CD4-positive, alpha-beta T cell treated with Interferon alpha-2 for 1 hour (primary cell): ENCODE measurements at places on chromosomes 7 and 10.

DNA sequence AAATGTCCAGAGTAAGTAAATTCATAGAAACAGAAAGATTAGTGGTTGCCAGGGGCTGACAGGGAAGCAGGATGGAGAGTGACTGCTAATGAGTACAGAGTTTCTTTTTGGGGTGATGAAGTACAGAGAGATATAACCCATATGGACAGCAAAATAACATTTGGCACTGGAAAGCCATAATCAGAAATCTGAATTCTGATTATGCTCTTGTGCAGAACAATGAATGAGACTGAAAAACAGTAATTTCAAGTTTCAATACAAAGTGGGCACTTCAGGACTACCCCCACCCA is 4.5 kb downstream of the RHEB start:
- DNase-seq = no peak

DNA sequence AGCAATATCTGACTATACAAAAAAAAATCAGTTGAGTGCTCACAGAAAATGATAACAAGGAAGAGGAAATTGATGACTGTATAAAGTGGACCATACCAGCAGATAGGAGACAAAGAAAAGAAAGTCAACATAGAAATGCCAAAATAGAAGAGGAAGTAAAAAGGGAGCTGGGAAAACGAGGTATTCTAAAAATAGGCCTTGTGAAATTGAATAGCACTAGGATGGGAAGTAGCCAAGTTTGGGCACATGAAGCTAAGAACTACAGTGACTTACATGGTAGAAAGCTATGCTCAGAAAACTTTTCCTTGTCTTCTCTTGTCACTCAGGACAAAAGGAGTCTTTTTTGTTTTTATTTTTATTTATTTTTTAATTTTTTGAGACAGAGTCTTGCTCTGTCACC is 76.2 kb upstream of the APBB1IP start:
- DNase-seq = no peak

- no peak for DNase-seq
Observed at GRCh38 chr7:36416251-36416650, 26.6 kb downstream of the ANLN start.

GRCh38 chr7:15783987-15784693 is 97.7 kb upstream of the MEOX2 start:
- no peak for DNase-seq

DNA sequence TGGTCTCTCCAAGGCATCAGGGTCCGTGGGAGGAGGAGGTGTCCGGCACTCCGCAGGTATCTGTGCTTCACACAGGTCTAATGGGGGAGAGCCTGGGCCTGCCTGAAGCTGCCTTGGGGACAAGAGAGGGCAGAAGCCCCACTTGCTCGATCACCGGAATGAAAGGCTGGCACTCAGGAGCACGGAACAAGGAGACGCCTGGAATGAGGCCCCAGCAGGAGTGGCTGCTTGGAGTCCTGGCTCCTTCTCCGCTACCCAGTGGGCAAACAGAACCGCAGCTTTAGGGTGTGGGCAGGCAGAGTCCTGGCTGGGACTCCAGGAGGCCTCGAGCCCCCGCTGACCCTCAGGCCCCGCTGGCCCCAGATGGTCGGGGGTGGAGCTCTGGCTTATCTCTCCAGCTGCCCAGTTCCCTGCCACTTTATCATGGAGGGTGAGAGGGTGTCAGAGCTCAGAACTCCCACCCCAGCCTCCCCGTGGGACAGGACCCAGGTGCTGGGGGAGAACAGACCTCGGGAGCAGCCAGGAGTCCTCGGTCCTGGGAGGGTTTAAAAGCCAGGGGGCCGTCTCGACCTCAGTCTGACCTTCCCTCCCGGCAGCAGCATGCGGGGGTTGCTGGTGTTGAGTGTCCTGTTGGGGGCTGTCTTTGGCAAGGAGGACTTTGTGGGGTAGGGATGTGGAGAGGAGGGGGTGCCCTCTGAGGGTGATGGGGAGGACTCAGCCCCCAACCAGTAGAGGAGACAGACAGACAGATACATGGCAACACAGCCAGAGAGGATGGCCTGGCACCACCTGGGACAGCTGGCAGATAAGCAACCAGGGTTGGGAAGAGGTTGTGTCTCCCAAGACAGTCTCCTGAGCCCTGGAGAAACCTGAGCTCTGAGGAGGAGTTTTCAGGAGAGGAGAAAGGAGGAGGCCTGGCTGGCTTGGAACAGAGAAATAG is at the start of gene CPA1:
TSS of gene CPA1 (plus strand) at position 574 of the 940 bp plus-strand sequence. CDS start at position 601, 27 bp downstream.
- DNase-seq = no peak

DNA sequence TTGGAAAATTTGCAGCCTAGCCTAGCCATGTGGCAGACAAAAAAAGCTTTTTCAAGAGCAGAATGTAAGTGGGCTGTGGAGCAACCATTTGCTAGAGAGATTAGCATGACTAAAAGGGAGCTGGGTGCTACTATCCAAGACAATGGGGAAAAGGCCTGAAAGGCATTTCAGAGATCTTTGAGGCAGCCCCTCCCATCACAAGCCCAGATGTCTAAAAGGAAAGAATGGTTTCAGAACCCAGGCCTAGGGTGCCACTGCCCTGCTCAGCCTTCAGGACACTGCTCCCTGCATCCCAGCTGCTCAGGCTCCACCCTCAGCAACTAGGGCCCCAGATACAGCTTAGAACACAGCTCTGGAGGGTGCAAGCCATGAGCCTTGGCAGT is 24.7 kb downstream of the PNLIPRP3 start:
- DNase-seq = no peak

- DNase-seq = no peak
Observed at GRCh38 chr10:10589540-10590303, 427.9 kb upstream of the CELF2 start.

- no peak for DNase-seq
Observed at GRCh38 chr7:33698692-33699128, 206.6 kb upstream of the BMPER start.

- no peak for DNase-seq
Observed at GRCh38 chr10:65555192-65555591, 1370.6 kb upstream of the LRRTM3 start.

- DNase-seq = peak; percentile 15
Observed at GRCh38 chr10:87734987-87735827, 75.5 kb downstream of the PAPSS2 start.

GRCh38 chr10:120931423-120931822 is 80.3 kb downstream of the WDR11 start:
- no peak for DNase-seq

GRCh38 chr10:10725196-10725595 is 292.5 kb upstream of the CELF2 start:
- no peak for DNase-seq

DNA sequence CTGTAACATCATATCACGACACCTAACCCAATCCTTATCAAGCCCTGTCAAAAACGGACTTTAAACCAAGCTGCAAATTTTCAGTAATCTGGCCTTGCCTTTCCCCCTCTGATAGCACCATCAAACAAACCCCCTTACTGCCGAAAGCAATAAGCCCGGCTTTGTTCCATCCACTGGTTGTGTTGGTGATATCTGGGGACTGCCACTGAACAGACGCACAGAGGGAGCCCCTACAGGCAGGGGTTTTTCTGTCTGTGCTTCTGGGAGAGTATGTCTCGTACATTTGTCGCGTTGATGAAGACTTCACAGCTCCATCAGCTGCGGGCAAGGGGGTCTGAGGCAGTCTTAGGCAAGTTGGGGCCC is 550 bp upstream of the PLAU start:
- DNase-seq = no peak

- DNase-seq = no peak
Observed at GRCh38 chr10:51162002-51162401, 87.7 kb downstream of the PRKG1 start.

- no peak for DNase-seq
Observed at GRCh38 chr10:119441151-119441821, 101.2 kb downstream of the RGS10 start.

GRCh38 chr10:77163670-77164348 is 473.8 kb downstream of the KCNMA1 start:
- no peak for DNase-seq

- DNase-seq = no peak
Observed at GRCh38 chr7:80330434-80330833, 181.4 kb downstream of the GNAT3 start.

GRCh38 chr10:89655722-89656121 is 10.7 kb upstream of the PANK1 start:
- DNase-seq = no peak

- DNase-seq = no peak
Observed at GRCh38 chr7:96826089-96826488, 116.4 kb upstream of the SEM1 start.

DNA sequence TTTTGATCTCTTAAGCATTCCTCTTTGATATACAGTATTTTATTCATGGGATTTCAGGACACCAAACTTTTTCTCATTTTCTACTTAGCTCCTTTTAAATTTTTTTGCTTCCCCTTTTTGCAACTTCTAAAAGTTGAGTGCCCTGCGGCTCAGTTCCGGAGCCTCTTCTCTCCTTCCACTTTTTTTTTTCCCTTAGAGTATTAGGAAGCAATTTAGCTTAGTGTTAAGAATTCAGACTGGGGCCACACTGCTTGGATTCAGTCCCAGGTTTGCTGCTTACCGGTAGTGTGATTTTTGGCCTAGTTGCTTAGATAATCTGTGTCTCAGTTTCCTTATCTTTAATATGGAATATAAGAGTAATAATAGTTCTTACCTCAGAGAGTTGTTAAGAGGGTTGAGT is 3.4 kb downstream of the STAM start:
- no peak for DNase-seq

- DNase-seq = no peak
Observed at GRCh38 chr10:30386801-30387588, 37.9 kb upstream of the MTPAP start.

DNA sequence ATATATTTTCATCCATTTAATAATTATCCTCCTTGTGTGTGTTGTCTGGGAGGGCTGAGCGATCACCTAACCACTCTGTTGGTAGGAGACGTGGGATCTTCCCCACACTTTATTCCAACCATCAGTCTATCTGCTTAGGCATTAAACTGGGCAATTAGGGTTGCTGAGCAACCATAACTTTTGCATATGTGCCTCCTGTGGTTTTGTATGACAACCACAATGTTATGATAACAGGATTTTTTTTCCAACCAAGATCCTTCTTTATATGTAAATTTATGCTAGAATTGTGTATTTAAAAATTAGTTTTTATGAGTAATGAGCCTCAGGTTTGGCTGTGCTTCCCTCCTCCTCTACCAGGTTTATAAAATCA is 495.0 kb upstream of the MGMT start:
- no peak for DNase-seq

GRCh38 chr7:78413568-78413967 is 615.0 kb downstream of the PHTF2 start:
- DNase-seq = no peak

- DNase-seq = no peak
Observed at GRCh38 chr10:66880826-66881225, 45.0 kb upstream of the LRRTM3 start.

- DNase-seq = no peak
Observed at GRCh38 chr10:60662917-60663614, 115.2 kb upstream of the CDK1 start.

- DNase-seq = no peak
Observed at GRCh38 chr7:3264693-3265339, 36.2 kb upstream of the SDK1 start.

DNA sequence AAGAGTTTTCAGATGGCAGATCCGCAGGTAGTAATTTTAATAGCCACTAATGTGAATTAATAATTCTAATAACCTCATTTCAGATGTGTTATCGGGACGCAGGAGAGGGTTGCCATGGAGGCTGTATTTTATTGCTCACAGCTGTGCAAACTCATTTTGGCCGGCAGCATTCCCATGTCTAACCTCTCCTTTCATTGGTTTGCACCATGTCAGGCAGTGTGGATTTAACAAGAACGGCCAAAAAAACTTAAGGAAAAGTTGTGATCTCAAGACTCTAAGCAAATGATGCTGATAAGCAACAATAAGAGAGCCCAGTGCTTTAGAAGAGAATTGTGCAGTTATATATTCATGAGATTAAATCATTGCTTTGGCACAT is 88.7 kb upstream of the NRP1 start:
- no peak for DNase-seq

DNA sequence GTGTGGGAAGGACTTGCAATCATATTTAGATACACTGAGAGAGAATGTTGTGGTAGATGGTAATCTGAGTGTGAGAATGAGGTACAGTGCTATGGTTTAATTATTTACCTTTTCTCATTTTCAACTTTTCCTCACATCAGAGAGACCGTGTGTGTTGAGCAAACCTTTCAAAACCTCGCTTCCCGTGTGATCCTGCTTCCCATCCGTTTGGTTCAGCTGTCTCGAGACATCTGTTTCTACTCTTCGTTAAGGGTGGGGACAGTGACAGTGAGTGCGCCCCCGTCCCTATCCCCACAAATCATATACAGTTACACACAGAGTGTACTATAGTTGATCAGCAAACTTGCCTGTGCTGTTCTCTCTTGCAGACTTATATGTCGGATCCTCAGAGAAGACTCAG is 33.0 kb upstream of the NOBOX start:
- DNase-seq = no peak

DNA sequence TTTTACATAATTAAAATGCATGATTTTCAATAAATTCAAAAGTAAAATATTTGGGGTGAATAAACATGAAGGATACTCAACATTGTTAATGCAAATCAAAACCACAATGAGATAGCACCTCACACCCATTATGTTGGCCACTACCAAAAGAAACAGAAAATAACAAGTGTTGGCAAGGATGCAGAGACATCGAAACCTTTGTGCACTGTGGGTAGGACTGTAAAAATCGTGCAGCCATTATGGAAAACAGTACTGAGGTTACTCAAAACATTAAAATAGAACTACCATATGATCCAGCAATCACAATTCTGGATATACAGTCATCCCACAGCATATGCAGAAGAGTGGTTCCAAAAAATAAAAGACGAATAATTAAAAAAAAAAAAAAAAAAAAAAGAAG is 13.1 kb downstream of the EZH2 start:
- DNase-seq = no peak

- DNase-seq = no peak
Observed at GRCh38 chr10:13831711-13832141, 245.0 kb downstream of the PRPF18 start.

DNA sequence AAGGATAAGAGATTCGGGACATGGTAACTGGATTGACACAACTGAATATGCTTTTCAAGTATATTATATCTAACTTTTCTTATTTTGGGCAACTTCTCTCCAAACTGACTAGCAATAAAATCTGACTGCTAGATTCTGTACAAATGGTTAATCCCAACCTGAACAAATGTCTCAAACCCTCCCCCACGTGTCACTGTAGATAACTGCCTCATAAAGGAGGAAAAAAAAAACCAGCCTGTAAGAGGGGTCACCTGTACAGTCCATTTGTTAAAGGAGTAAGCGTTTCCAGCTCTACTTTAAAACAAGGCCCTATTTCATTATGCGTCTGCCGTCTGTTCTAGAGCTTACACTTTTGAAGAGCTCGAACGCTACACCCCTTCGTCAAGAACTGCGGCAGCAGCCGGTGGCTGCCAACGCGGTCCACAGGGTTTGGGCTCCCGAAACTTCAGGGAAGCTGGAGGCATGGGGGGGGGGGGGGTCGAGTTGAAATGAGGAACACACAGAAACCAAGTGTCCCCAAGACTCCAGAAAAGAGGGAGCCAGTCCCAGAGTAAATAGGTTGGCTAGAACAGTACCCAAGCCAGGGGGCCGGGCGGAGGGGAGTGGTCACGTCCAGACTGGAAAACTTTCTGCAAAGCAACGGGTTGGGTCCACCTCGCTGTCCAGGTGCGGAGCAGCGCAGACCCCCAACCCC is 492 bp downstream of the COG5 start:
- DNase-seq = no peak
